ENCODE measurements at places on chromosomes 1 and 21.

- DNase-seq = no peak
Observed at GRCh38 chr1:11518791-11519628, 40.1 kb downstream of the DISP3 start.

DNA sequence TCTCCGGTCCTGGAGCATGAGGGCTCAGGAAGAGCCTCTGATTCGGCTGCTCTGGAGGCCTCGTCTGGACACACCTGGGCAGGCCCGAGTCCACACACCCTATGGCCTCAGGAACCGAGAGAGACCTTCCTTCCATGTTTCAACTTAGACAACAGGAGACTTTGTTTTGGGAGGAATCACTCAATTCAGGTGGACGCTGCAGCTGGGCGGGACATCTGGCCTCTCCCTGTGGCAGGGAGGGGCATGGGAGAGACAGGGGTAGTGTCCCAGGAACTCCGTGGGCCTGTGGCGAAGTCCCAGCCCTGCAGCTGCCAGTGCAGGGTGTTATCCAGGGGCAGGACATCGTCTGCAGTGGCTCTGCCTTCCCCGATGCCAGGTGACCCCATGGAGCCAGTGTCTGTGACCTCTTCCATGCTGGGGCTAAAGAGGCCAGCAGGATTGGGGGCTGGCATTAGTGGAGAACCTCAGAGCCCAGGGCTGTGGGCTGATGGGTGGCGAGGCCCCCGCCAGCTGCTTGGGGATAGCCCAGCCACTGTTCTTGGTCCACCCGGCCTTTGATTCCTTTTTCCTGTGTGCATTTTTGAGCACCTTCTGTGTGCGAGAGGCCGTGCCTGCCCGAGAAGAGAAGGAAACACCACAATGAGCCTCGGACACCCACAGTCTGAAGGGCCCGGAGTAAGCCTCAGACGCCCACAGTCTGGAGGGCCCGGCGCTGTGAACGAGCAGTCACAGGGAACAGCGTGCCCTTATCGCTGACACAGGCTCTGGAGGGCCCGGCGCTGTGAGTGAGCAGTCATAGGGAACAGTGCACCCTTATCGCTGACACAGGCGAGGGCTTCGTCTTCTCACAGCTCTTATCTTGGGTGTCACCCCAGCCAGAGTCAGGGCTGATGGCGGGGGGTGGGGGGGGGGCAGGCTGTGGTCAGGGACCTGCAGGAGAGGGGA, 6.2 kb downstream of the COL18A1 start:
- no peak for DNase-seq

- no peak for DNase-seq
Observed at GRCh38 chr1:53643041-53643880, 95.7 kb downstream of the GLIS1 start.

GRCh38 chr1:200496937-200497336, 87.1 kb upstream of the ZNF281 start:
- no peak for DNase-seq

DNA sequence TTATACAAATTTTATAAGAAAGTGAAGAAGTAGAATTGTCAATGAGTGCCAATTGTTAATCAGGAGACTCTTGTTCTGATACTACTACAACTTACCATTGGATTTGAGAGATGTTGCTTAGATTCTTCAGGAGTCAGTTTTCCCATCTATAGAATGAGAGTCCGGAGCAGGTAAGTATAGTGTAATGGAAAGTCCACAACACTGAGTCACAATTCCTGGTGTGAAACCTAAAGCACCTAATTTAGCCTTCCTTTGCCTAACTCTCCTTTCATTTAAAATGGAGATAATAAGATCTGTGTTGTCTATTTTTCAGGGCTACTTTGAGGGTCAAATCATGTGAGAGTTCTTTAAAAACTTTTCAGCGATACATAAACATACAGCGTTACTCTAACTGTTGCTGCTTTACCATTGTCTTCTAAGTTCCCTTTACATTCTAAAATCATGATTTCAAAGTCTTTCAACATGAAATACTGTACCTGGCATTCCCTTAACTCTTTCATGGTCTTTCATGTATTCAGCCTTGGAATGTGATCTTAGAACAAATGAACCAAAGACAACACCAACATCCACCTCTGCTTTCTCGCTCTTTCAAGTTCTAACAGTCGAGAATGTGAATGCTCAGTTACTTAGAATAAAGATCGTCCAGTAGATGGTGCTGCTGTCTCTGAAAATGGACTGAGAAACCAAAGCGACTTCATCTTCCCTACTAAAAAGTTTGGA, 90.9 kb downstream of the SLC30A10 start:
- DNase-seq = no peak

DNA sequence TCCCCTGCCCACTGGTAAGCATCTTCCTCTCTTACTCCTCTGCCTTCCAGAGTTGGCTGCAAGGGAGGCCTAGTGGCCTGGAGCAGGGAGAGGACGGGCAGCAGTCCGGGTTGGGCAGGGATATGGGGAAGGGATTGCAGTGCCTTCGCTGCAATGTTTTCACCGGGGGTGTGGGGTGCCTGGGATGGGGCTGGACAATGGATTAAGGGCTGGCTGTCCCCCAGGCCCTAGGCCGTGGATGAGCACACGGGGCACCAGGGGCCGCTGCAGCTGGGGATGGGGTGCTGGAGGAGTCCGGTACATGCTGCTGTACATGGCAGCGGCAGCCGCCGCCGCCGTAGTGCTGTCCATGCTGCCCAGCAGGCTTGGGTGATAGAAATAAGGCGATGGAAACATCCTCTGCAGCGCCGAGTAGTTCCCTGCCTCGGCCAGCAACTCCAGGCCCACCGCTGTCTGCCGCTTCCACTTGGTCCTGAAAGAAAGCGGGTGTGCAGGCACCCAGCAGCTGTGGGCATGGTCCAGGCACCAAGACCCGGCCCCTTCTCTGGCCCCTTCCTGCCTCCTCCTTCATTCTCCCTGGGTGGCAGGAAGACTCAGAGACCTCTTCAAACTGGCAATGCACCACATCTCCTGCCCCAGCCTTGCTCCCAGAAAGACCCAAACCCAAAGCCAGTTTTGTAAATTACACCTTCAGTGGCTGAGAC, 4.8 kb downstream of the BARHL2 start:
- DNase-seq = no peak

DNA sequence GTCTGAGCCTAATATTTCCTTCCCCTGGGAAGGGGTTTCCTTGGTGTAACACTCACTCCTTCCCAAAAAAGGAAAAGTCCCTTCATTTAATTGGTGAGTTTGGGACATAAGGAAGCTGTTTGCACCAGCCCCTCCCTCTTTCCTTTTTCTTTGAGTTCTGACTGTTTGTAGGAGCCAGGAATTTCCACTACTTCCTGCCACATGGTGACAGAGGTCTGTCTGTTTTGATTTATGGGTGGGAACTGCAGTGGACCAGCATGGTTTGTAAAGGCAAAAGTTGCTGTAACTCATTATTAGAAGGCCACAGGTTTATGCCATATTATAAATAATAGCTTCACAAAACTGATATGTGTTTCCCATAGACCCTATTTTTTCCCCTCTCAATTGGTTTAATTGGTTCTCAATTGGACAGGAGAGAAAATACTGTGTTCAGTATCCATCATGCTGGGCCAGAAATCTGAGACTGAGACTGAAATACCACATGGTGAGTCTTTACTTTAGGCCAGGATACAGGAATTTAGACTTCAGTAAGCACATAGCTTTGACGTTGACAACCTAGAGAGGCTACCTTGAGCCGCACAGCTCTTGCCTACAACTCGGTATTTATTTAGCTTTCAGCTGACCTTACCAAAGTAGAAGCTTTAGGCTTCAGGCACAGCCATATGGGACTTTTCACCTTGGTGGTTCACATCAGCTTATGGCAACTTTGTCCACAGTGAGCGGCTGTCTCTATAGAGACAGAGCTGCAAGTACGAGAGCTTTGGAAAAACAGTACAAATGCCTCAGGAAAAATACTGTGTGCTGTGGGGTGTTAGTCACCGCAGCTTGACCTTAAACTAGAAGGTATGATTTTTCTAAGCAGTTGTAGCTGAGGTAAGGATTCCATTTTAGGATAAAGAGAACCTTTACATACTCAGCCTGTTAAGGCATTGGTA, 40.0 kb upstream of the RGS7 start:
- no peak for DNase-seq

DNA sequence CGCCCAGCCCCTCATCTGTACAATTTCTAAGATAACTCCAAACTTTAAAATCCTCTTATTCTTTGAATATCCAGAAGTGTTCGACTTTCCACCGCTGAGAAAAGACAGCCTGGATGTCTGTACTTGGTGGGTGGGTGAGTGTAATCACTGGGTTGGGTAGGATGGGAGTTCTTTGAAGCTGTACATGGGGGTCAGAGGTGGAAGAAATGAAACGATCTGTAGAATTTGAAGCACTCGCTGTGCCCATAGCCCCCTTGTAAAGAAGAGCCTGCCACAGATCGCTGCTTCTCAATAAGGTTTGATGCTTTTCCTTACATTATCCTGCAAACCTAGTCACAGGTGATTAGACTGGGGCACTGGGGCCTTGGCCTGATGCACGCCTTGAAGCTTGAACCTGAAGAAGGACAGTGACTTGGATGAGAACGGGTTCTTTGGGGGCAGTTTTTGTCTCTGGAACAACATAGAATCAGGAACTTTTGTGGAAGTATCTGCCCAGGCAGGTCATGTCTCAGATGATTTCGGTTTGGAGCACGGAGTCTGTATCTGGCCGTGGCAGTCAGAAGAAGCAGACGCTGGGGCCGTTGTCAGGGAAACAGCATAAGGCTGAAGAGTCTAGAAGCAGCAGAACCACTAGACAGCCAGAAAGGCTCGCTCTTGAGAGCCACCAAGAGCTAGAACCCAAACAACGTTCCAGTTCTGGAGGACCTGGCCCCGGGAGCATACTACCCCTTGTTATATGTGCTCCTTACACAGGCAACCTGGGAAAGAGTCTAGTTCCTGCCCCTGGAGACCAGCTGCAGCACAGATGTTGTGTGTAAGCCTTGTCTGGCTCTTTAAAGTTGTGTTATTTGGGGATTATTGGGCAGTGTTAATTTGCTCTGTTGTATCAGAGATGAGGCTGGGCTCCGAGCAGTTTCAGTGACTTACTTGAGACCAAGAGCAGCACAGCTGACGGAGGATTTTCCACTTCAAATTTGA, 45.1 kb upstream of the SCCPDH start:
- no peak for DNase-seq

- no peak for DNase-seq
Observed at GRCh38 chr21:14957836-14958235, 107.0 kb downstream of the NRIP1 start.

DNA sequence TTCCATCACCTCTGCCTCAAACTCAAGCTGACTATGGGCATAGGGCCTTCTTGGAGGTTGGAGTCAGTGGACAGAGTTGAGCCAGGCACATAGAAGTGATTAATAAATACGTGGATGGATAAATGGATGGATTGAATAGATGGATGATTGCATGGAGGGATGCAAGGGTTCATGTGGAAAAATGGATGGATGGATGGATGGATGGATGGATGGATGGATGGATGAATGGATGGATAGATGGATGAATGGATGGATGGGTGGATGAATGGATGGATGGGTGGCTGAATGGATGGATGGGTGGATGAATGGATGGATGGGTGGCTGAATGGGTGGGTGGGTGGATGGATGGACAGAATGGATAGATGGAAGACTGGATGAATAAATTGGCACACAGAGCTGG, 40.1 kb upstream of the ZBTB40 start:
- DNase-seq = no peak

- no peak for DNase-seq
Observed at GRCh38 chr1:157948312-157949073, 45.0 kb upstream of the KIRREL1 start.

GRCh38 chr1:1198423-1199140, 7.8 kb downstream of the TNFRSF18 start:
- DNase-seq = no peak

GRCh38 chr1:107933736-107934135, 31.2 kb downstream of the VAV3 start:
- no peak for DNase-seq

DNA sequence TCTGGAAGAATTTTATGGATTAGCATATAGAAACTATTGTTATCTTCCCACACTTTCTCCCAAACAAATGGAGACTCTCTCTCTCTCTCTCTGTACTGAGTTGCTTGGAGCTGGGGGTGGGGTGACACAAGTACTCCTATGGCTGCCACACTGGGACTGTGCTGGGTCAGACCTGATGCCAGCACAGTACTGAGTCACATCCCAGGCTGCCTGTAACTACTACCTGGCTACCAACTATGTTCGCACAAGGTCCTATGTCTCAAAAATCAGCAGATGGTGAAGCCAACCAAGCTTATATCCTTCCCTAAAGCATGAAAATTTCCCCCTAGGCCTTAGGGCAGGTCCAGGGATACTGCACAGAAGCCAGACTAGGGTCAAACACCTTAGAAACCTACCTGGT, 66.6 kb downstream of the FAF1 start:
- no peak for DNase-seq

- no peak for DNase-seq
Observed at GRCh38 chr21:14991957-14992356, 72.8 kb downstream of the NRIP1 start.

- DNase-seq = no peak
Observed at GRCh38 chr1:183903101-183903500, 98.2 kb downstream of the RGL1 start.

- no peak for DNase-seq
Observed at GRCh38 chr1:89465201-89465600, 59.4 kb upstream of the LRRC8B start.

DNA sequence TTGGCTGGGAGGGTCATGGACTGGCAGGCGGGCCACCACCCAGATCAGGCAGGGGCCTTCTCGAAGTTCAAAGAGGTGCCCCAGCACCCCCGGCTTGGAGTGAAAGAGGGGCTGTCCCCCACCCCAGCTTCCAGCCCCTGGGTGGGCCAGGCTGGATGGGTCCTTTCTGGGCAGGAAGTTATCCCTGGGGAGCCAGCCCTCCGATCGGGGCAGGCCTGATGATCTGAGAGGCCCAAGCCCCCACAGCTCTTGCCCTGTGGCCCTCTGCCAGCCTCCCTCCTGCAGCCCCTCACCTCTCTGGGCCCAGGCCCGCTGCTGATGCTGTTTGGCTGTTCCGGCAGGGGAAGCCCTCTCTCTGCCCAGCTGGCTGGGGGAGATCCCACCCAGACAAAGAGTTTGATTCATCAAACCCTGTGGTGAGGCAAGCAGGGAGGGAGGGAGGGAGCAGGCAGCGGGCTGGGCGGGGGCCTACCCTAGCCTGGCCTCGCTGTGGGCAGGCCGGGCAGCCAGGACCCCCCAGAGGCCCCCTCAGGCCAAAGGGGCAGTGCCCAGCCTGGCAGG, 2.5 kb downstream of the ARHGEF19 start:
- no peak for DNase-seq

DNA sequence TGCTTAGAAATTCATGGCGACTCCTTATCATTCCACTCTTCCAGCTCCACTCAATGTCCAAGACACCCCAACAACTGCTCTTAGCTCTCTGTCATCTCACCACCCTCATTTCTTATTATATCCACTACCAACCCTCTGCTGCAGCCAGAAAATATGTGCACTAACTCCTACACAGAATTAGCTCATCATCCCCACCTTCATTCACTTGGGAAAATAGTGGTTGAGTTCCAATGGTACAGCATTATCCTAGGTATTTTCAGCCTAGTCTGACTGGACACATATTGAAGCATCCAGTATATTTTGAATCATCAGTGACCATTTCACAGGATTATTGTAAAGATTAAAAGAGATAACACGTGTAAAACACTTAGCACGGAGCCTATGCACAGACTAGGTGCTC, 16.7 kb upstream of the VSIG8 start:
- no peak for DNase-seq
